ENCODE measurements at places on chromosomes 1 and 21. TPM values are rescaled to one million over a fixed set of nuclear protein-coding genes. Genes with fewer than 3 reads are reported as not detected.

AMY2A gene
- not detected for total RNA-seq

- no peak overlapping the region for H3K27ac ChIP-seq
- peaks cover 93% of the 10 kb centered on the region for H3K36me3 ChIP-seq
- DNase-seq: no peak
- H3K4me1 ChIP-seq: peaks cover 4% of the 10 kb centered on the region
These were observed 6.9 kb downstream of the RPL11 start for GRCh38 chr1:23698466-23698865.

DNA sequence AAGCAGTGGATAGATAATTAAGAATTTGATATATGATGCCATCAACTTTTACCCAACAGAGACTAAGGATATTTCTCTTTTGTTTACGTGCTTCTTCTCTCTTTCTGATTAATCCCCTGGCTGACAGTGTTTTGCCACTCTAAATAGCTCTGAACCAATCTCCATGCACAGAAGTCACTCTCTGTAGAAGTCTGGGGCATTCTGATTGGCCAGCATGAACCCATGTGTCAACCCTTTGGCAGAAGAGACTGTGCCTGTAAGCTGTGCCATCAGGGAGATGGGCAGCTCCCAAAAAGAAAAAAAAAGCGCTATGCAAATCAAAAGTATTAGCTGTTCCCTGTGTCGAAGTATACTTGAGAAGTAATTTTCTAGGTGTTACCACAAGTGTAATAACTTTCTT, 34.1 kb upstream of the NRIP1 start:
- no peak overlapping the region for H3K4me3 ChIP-seq
- no peak for DNase-seq
- H3K27ac ChIP-seq: no peak overlapping the region

- H3K4me3 ChIP-seq: peak overlapping the region; percentile 63
- peak; percentile 94 for DNase-seq
- H3K36me3 ChIP-seq: no peaks in the 10 kb centered on the region
- H3K4me1 ChIP-seq: peaks cover 14% of the 10 kb centered on the region
These were observed 35.5 kb downstream of the CACHD1 start for GRCh38 chr1:64505232-64505943.

- H3K4me1 ChIP-seq: peaks cover 5% of the 10 kb centered on the region
- no peak for DNase-seq
- H3K36me3 ChIP-seq: peaks cover 1% of the 10 kb centered on the region
- no peaks in the 10 kb centered on the region for H3K27me3 ChIP-seq
- peak overlapping the region; percentile 7 for H3K27ac ChIP-seq
These were observed 21.5 kb downstream of the NDUFS5 start for GRCh38 chr1:39047374-39048229.

DNA sequence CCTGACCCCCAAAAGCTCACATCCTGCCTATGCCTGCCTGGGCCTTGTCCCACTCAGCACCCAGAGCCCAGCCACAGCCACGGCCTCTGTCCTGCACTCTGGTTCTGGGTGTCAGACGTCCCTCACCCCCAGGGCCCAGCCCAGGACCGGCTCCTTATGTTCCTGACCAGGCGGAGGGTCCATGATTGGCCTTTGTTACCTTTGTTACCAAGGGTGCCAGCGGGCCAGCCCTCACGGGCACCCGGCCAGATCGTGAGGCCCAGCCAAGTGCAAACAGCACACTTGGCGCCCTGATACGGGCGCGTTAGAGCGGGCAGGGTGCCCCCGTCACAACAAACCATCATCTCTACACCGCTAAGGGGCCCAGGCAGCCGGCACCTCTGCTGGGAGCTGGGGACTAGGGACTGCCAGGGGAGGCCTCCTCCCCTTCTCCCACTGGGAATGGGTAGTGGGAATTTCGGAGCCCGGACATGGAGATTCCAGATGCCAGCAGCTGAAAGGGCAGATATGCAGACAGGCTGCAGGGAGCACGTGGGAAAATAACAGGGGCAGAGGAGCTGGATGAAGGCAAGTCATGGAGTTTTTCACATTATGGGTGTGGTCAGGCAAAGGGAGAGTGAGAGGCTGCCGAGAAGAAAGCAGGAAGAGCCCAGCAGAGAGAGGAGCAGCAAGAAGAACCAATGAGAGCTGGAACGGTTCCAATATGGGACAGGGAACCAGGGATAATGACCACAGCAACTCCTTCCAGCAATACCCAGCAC, 22.1 kb downstream of the HSPG2 start:
- no peak overlapping the region for H3K4me3 ChIP-seq
- peaks cover 30% of the 10 kb centered on the region for H3K36me3 ChIP-seq
- DNase-seq: no peak
- H3K4me1 ChIP-seq: peaks cover 24% of the 10 kb centered on the region
- H3K27ac ChIP-seq: no peak overlapping the region

GRCh38 chr21:25571726-25572121, 35.6 kb downstream of the MRPL39 start:
- no peaks in the 10 kb centered on the region for H3K4me1 ChIP-seq
- no peaks in the 10 kb centered on the region for H3K27me3 ChIP-seq
- H3K36me3 ChIP-seq: no peaks in the 10 kb centered on the region
- H3K27ac ChIP-seq: no peak overlapping the region

DNA sequence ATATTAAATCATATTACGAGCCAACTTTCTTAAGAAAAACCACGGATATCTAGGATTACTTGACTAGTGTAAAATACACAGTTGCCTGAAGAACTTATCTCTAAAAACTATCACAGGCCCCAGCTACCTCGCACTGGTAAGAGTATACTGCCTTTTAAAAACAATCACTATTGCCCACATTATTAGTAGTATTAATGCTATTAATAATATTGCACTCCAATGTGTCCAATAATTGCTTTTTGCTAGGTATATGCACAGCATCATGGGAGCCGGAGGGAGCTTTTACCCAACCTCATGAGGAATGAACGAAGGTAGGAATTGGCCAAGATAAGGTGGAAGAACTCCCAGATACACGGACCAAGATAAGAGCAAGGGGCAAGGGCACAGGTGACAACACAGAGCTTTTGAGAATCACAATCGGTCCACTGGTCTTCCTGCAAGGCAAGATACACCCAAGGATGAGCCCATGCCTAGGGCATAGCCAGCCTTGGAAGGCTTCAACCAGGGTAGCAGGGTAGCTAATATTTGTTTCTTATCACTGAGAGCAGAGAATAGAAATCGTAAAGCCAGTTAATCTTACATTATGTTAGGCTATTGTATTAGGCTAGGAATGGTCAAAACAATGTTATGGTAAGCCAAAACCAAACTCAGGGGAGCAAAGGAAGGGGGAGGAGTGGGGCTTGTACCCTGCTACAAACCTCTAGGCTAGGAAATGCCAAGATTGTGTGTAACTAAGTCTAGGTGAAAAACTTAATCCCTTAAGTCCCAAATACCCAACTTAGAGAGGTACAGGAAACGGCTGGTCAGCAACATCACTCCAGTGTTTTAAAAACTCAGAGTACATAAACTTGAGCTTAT, 9.4 kb downstream of the GLUL start:
- H3K4me1 ChIP-seq: peaks cover 12% of the 10 kb centered on the region
- H3K27ac ChIP-seq: no peak overlapping the region
- peak overlapping the region; percentile 8 for H3K4me3 ChIP-seq
- no peaks in the 10 kb centered on the region for H3K27me3 ChIP-seq
- H3K36me3 ChIP-seq: peaks cover 58% of the 10 kb centered on the region

LAMTOR5 gene
- total RNA-seq: 132 TPM

DNA sequence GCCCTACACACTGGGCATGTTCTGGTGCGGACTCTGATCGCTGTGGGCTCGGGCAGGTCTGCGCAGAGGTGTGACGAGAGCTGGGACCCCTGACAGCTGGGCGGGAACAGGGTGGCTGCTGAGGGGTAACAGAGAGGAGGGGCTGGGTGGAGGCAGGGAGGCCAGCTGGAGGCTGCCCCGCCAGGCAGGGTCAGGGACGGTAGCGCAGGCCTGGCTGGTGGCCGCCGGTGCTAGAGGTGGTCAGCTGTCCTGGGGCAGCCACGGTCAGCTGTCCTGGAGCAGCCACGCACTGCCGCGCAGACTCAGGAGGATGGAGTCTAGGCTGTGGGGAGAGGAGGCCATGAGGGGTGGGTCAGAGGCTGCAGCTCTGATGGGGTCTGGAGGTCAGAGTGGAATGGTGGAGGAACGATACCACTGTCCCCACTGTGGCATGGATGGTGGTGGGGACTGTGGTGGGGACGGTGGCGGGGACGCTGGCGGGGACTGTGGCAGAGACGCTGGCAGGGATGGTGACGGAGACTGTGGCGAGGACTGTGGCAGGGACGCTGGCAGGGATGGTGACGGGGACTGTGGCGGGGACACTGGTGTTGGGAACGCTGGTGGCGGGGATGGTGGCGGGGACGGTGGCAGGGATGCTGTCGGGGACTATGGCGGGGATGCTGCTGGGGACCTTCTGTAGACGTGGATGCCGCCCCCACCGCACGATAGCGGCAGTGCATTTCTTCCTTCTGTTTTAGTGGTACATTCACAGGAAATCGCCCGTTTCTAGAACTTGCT, 21.3 kb upstream of the LRRC3 start:
- DNase-seq: peak; percentile 20
- H3K36me3 ChIP-seq: no peaks in the 10 kb centered on the region
- no peaks in the 10 kb centered on the region for H3K27me3 ChIP-seq
- H3K4me3 ChIP-seq: no peak overlapping the region

HSPA6 gene
- total RNA-seq: not detected

DNA sequence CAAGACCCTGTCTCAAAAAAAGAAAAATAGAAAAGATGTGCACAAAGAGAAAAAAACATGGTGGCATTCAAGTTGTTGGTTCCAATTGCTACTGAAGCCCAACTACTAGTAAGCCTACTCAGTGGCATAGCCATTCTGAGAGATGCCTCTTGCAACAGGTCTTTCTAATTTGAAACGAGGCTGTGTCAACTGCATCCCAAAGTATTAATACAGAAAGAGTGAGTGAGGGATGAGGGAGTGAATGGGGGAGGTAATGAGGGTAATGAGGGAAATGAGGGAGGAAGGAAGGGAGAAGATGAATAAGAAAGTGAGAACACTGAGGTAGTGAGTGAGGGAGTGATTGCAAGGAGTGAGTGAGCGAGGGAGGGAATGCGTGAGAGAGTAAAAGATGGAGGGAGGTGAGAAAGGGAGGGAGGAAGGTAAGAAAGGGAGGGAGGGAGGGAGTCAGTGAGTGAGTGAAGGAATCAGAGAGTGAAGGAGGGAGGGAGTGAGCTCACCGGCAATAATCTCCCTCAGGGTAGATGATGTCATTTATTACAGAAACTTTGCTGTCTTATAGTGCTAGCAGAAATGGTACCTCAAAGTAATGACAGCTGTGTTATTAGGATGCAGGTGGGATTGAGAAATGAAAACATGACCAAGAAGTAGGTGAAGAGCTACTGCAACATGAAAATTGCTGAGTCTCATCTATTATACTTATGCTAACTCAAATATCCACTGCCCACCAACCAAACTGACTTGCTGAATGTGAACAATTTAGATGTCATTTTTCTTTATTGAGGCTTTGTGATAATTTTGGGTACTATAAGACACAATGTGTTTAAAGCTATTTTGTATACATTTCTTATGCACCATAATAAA, 75.6 kb upstream of the ADAM30 start:
- peaks cover 30% of the 10 kb centered on the region for H3K36me3 ChIP-seq
- peaks cover 9% of the 10 kb centered on the region for H3K4me1 ChIP-seq
- H3K27ac ChIP-seq: no peak overlapping the region
- H3K27me3 ChIP-seq: no peaks in the 10 kb centered on the region
- H3K4me3 ChIP-seq: no peak overlapping the region
- no peak for DNase-seq

GRCh38 chr1:245382981-245383380, 228.2 kb downstream of the KIF26B start:
- peaks cover 7% of the 10 kb centered on the region for H3K4me1 ChIP-seq
- H3K27me3 ChIP-seq: no peaks in the 10 kb centered on the region
- no peak overlapping the region for H3K4me3 ChIP-seq
- no peak for DNase-seq

- no peaks in the 10 kb centered on the region for H3K27me3 ChIP-seq
- no peak for DNase-seq
- no peak overlapping the region for H3K4me3 ChIP-seq
These were observed 109.6 kb upstream of the TSPAN2 start for GRCh38 chr1:115198938-115199337.

DNA sequence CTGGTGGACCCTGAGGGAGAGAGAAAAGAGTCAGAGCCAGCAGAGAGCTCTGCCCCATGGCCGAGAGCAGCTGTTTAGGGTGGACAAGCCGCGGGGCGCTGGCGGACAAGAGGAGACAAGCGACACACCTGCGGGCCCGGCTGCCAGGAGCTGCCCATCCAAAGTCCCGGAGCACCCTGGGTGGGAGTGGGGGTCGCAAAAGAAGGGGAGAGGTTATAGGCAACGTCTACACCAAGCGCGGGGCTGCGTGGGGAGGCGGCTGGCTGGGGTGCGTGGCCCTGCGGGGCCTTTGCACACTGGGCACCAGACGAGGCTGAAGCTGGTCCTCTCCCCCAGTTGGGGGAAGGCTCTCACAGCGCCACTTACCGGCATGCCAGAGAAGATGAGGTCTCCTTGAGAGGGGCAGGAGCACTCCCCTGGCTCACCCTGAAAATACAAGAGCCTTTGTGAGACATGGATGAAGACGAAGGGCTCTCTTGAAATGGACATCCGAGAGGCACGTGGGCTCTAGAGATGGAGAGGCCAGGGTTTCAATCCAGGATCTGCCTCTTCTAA, 24.1 kb downstream of the COL16A1 start:
- DNase-seq: no peak
- H3K4me1 ChIP-seq: peaks cover 6% of the 10 kb centered on the region
- no peak overlapping the region for H3K4me3 ChIP-seq
- no peak overlapping the region for H3K27ac ChIP-seq
- no peaks in the 10 kb centered on the region for H3K36me3 ChIP-seq

- no peak for DNase-seq
- peak overlapping the region; percentile 66 for H3K27ac ChIP-seq
- no peak overlapping the region for H3K4me3 ChIP-seq
- no peaks in the 10 kb centered on the region for H3K27me3 ChIP-seq
- no peaks in the 10 kb centered on the region for H3K4me1 ChIP-seq
- no peaks in the 10 kb centered on the region for H3K36me3 ChIP-seq
These were observed 55.5 kb downstream of the TGFBR3 start for GRCh38 chr1:91830242-91831131.

MXRA8 gene
- total RNA-seq: 29.8 TPM

- no peaks in the 10 kb centered on the region for H3K36me3 ChIP-seq
- no peaks in the 10 kb centered on the region for H3K4me1 ChIP-seq
- H3K27me3 ChIP-seq: peaks cover 36% of the 10 kb centered on the region
- H3K27ac ChIP-seq: no peak overlapping the region
- peak; percentile 64 for DNase-seq
These were observed 60.3 kb downstream of the TMEM53 start for GRCh38 chr1:44613941-44614340.

- H3K36me3 ChIP-seq: no peaks in the 10 kb centered on the region
- no peak overlapping the region for H3K4me3 ChIP-seq
- H3K27ac ChIP-seq: no peak overlapping the region
- H3K4me1 ChIP-seq: no peaks in the 10 kb centered on the region
These were observed 43.6 kb upstream of the IFFO2 start for GRCh38 chr1:19000065-19000464.
